ENCODE measurements at places on chromosomes 6 and 20. TPM values are rescaled to one million over a fixed set of nuclear protein-coding genes. Genes with fewer than 3 reads are reported as not detected.
A peak's percentile ranks its signal among the peaks of the same experiment; 100 is the strongest.

OLIG3 gene
- total RNA-seq, result 0.18 TPM

CRISP3 gene
- total RNA-seq, result not detected

TFAP2D gene
- total RNA-seq, result not detected

KCNK5 gene
- total RNA-seq, result 30.8 TPM

HLA-DRB5 gene
- 2.9 TPM for total RNA-seq

- DNase-seq, result no peak
- no peak overlapping the region for H3K27ac ChIP-seq
- H3K4me1 ChIP-seq, result no peaks in the 10 kb centered on the region
- no peaks in the 10 kb centered on the region for H3K36me3 ChIP-seq
- no peak overlapping the region for H3K4me3 ChIP-seq
- H3K27me3 ChIP-seq, result peaks cover 41% of the 10 kb centered on the region
These were observed 67.9 kb downstream of the POPDC3 start for GRCh38 chr6:105111871-105112270.

DNA sequence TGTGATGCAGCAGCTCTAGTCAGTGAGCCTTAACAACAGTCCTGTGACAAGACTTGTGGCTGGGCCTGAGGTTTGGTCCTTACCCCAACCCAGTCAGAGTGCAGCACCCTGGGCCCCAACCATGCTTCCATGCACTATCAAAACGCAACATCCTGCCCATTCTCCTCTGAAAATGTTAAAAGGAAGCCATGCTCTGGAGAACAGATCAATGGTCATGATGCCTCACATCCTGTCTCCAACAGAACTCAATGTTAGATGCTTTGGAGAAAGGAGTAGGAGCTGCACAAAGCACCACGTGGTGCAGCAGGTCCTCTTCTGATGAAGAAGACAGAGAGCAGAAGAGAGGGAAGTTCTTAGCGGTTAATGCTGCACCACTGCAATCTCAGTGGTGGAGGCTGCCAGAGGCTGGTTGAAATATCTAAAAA is 41.9 kb downstream of the TRAM2 start:
- peaks cover 49% of the 10 kb centered on the region for H3K4me1 ChIP-seq
- peak; percentile 91 for DNase-seq
- H3K4me3 ChIP-seq, result no peak overlapping the region
- H3K36me3 ChIP-seq, result peaks cover 1% of the 10 kb centered on the region
- peak overlapping the region; percentile 83 for H3K27ac ChIP-seq

DNA sequence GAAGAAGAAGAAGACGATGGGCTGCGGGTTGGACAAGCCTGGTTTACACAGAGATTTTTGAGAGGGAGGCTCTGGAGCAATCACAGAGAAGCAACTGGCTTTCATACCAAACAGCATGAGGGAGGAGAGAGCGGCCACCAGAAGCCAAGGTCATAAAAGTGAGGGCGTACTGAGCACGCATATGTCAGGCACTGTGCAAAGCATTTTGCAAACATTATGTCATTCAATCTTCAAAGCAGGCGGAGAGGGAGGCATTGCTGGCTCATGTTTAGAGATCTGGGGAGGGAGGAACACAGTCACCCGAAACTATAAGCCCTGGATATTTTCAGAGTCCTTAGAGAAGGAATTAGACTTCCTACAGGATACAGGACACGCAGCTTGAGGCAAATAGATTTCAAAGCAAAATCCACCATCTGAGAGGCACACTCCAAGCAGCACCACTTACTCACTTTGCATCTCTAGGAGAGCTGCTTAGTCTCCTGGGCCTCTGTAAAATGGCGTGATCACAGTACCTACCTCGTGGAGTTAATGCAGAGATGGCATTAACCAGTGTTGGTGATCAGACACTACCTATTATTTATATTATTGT is 24.6 kb downstream of the RAMACL start:
- H3K4me3 ChIP-seq, result no peak overlapping the region
- peaks cover 4% of the 10 kb centered on the region for H3K4me1 ChIP-seq
- H3K27ac ChIP-seq, result no peak overlapping the region
- no peak for DNase-seq
- no peaks in the 10 kb centered on the region for H3K36me3 ChIP-seq

GRCh38 chr6:69825904-69826303 is 29.1 kb upstream of the LMBRD1 start:
- H3K4me3 ChIP-seq, result no peak overlapping the region
- no peaks in the 10 kb centered on the region for H3K4me1 ChIP-seq
- H3K36me3 ChIP-seq, result no peaks in the 10 kb centered on the region
- H3K27ac ChIP-seq, result no peak overlapping the region

DNA sequence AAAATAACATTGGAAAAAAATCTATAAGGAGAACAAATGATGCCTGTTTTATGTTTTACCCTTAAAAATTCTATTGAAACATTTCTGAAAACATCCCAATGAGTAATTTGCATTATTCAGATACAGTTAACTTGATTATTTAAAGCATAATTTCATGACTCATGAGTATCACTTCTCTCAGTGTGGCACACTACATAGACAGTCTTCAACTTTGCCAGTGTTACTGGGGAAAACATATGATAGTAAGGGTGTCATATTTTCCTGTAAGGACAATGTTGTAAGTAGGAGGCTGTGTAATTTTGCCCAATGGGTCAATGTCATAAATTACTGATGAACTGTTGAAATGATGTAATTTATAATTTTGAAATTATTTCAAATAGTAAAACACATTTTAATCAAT is 125.5 kb downstream of the PHACTR1 start:
- H3K36me3 ChIP-seq, result no peaks in the 10 kb centered on the region
- peaks cover 5% of the 10 kb centered on the region for H3K27me3 ChIP-seq
- DNase-seq, result no peak
- H3K4me3 ChIP-seq, result no peak overlapping the region

DNA sequence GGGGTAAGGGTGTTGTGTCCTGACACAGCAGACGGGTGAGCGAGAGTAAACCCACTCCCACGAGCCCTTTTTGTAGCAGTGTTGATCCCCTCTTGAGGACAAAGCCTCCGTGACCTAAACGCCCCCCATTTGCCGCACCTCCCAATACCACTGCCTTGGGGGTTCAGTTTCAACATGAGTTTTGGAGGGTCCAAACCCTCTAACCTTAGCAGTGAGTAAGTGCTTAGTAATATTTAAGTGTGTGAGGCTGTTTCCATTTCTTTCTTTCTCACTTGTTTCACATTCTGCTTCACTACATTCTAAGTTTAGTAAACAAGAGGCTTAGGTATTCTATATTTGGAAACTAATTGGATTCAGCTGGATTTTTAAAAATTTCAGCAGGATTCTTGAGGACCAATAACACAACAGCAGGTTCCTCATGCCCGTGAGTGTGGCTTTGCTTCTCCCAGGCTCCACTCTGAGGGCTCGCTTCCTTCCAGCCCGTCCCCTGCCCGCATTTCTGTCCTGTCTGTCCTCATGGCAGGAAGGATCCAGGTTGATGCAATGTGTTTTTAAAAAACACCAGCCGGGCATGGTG is 41.2 kb downstream of the SNX9 start:
- H3K27me3 ChIP-seq, result peaks cover 25% of the 10 kb centered on the region
- H3K36me3 ChIP-seq, result peaks cover 4% of the 10 kb centered on the region
- H3K27ac ChIP-seq, result no peak overlapping the region
- H3K4me3 ChIP-seq, result no peak overlapping the region
